ENCODE measurements at places on chromosomes 6 and 20.

GRCh38 chr20:7240490-7240889 is 473.0 kb downstream of the BMP2 start:
- DNase-seq = no peak

DNA sequence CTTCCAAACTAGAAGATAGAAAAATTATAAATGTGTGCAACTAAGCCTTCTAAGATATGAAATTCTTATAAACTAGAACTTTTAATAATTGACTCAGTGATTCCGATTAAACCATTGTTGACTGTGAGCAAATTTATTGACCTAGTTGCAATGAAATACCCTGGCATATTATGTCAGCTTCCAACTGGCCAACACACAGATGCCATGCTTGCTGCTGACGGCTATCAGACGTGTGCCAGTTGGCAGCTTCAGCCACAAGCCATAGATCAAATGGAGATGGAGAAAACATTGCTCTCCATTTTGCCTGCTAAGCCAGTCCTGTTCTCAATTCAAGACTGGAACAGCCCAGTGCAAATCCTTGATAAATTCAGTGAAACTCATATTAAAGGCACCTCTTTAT is 101.7 kb upstream of the HDGFL1 start:
- no peak for DNase-seq

DNA sequence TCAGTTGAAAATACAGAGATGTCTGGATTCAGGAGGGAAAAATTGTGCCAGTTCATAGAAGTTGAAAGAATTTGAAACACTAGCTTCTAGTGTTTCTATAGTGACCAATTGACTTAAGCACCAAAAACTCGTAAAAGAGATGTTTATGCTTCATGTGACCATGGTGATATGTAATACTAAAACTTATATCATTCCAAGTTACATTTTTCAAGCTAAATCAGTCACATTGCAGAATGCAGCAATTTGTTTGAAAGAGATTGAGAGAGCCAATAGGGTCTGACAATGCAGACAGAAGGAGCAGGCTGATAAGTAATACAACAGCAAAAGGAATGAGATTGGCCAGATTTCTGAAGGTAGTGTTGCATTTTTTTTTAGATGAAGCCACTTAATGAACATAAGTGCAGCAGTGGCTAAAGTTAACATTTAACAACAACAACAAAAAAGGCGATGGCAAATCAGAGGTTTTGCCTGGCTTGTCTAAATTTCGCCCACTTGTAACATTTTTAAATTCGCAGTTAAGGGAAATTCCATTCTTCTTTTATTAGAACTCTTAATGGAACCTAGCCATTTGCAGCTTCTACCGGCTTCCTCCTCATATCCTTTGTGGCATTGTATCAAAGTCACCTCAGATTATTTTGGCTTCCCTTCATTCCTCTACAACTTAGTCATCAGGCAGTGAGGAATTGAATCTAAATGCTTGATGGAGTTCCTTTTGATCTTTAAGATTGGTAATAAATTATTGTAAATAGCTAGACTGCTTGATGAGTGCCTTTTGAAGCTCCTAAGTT is 484.0 kb upstream of the SOX4 start:
- DNase-seq = no peak

DNA sequence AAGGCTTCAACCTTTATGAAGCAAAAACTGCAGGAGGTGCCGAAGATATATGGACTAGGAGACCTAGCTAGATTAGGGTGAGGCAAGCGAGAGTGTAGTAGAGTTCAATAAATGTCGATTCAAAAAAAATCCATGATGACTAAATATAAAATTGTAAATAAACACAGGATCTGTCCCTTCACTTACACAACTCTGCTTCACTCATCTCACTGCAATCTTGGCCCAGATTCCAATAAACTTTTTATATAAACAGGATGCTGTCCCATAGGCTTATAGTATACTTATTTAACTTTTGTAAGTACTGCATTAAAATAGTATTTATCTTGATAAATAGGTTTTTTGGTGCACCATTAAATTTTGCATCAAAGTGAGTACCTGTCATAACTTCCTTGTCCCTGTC is 648.4 kb upstream of the NRSN1 start:
- no peak for DNase-seq

DNA sequence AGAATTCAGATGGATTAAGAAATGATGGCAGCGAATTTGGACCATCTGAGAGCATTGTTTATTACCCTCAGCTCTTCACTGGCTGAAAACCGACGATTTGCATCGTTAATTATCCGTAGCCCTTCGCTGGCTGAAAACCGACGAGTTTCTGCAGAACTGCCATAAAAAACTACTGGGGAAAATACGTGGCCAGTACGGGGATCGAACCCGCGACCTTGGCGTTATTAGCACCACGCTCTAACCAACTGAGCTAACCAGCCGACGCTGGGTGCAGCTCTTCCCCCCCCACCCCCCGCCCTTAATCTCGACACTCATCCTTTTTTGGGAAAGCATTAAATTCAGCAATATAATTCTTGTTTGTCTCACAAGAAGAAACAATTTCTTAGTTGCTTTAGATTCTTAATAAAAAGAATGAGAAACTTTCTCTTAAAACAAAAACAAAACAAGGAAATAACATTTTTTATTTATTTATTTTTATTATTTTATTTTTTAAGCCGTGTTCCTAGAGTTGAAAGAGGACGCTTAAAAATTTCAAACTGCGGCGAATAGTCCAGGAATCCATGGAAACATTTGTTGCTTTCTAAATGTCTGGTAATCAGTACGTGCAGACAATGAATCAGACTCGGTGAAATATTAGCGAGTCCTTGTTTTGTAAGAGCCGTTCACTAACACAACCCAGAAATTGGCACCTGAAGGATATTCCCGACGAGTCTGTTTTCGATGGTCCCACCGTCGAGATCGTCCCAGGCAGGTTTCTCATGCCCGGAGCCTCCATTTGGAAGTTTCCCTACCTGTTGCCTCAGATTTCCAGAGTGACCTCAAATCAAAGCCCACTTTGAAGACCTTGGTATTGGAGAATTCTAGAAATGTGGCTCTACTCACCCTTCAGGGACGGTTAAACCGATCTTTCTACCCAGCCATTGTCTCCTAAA is 27.8 kb downstream of the PRSS16 start:
- DNase-seq = no peak

- DNase-seq = no peak
These were observed 11.8 kb upstream of the MAP1LC3A start for GRCh38 chr20:34546751-34547181.

DNA sequence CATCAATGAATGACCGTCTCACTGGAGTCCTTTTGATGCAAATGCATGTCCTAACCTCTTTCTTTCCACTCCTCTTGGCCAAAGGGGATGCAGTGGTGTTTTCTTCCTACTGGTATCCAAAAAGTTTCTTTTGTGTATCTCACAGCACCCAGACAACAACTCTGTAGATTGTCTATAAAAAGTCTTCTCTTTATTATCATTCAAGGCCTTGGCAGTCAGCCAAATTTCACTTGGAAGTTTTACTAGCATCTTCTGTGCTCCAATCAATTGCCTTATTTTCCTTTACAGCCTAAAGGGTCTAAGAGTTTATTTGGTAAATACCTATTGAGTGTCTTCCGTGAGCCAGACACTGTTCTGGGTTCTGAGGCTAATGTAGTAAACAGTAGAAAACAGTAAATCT is 150.2 kb upstream of the RNF217 start:
- DNase-seq = no peak

GRCh38 chr6:106533054-106533453 is 96.2 kb downstream of the RTN4IP1 start:
- no peak for DNase-seq

GRCh38 chr6:101516578-101516977 is 123.1 kb downstream of the GRIK2 start:
- no peak for DNase-seq

DNA sequence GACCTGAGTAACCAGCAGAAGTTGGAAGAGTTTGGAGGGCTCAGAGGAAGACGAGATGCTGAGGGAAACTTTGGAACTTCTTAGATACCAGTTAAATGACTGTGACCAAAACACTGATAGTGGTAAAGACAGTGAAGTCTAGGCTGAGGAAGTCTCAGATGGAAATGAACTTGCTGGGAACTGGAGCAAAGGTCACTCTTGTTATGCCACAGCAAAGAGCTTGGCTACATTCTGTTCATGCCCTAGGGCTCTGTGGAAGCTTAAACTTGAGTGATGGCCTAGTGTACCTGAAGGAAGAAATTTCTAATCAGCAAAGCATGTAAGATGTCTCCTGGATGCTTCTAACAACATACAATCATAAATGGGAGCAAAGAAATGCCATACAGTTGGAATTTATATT is 24.7 kb downstream of the WDR27 start:
- DNase-seq = no peak

GRCh38 chr6:157488716-157489118 is 107.7 kb downstream of the ZDHHC14 start:
- DNase-seq = no peak

- no peak for DNase-seq
These were observed 83.3 kb upstream of the BHLHE23 start for GRCh38 chr20:63090052-63090451.

GRCh38 chr20:5078399-5078958 is 41.3 kb downstream of the PCNA start:
- peak; percentile 97 for DNase-seq

GRCh38 chr6:16600701-16601100 is 160.6 kb downstream of the ATXN1 start:
- DNase-seq = no peak

DNA sequence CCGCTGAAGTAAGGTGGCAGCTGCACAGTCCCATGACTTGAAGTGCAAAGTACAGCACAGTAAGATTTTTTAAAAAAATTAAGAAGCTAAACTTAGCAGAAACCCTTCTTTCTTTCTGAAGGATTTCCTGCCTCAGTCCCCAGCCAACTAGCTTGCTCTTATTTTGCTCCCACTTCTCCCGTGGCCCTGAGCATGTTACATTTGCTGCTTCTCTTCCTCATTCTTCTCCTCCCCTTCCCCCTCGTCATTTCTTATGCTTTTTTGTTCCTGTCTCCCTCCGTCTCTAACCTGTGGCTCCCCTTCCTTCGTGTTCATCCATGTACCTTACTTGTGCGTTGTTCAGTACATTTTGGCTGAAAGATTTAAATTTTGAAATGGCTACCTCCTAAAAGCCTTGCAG is 123.0 kb downstream of the SASH1 start:
- DNase-seq = no peak

GRCh38 chr20:48609491-48609978 is 218.3 kb downstream of the PREX1 start:
- DNase-seq = peak; percentile 15

GRCh38 chr20:17816804-17817587 is 117.2 kb downstream of the BANF2 start:
- DNase-seq = no peak

GRCh38 chr6:14734052-14734415 is 511.8 kb upstream of the JARID2 start:
- DNase-seq = no peak

- DNase-seq = no peak
These were observed 650 bp downstream of the DCBLD1 start for GRCh38 chr6:117483004-117483644.

- DNase-seq = no peak
These were observed 7.3 kb downstream of the DNTTIP1 start for GRCh38 chr20:45798935-45799642.

GRCh38 chr6:74434171-74434570 is 738.2 kb downstream of the CD109 start:
- DNase-seq = no peak

DNA sequence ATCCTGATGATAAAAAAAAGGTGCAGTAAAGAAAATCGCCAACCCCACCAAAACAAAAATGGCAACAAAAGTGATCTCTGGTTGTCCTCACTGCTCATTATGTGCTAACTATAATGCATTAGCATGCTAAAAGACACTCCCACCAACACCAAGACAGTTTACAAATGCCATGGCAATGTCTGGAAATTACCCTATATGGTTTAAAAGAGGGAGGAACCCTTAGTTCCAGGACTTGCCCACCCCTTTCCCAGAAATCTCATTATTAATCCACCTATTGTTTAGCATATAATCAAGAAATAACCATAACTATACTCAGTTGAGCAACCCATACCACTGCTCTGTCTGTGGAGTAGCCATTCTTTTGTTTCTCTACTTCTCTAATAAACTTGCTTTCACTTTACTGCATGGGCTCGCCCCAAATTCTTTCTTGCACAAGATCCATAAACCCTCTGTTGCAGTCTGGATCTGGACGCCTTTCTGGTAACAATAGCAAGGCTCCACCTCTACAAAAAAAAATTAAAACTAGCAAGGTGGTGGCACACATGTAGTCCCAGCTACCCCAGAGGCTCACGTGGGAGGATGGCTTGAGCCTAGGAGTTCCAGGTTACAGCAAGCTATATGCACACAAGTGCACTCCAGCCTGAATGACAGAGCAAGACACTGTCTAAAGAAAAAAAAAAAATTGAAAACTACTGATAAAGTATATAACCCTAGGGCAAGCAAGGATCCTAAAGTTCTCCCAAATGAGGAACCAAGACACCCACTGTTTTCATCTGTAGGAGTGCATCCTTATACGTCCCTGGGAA is 278.8 kb upstream of the JARID2 start:
- DNase-seq = no peak

GRCh38 chr20:52429029-52429428 is 237.4 kb upstream of the ZFP64 start:
- DNase-seq = no peak

DNA sequence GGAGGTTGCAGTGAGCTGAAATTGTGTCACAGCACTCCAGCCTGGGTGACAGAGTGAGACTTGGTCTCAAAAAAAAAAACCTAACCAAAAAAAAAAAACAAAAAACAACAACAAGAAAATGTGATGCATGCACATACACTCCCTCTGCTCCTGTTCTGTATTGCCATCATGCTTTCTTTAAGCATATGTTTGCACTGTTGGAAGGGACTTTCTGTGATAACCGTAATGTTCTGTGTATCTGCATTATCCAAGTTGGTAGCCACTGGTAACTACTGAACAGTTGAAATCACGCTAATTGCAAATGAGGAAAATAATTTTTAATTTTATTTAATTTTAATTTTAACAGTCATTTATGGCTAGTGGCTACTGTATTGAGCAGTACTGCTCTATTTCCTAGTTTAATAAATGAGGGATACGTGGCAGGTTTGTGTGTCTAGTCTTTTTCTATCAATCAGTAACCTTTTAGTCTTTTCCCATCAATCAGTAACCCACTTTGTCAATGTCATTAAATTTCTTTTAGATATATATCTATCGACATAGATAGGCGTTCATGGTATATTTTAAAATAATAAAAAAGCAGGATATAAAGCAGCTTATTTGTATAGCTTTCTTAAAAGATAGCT is 135.6 kb downstream of the ASCC3 start:
- DNase-seq = no peak

DNA sequence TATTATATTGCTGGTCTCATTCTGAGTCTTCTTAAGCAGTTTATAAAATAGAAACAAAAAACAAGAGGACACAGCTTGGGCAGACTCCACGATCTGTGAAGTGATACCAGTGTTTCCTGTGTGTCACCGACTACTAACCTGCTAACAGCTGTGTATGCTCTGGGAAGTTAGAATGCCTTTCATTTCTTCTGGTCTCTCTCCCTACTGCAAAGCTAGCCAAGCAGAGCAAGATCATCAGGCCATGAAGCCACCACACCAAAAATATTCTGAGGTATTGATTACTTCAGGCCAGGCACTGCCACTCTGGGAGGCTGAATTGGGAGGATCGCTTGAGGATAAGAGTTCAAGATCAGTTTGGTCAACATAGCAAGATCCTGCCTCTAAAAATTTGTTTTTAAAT is 46.9 kb upstream of the SMIM29 start:
- DNase-seq = peak; percentile 86

Measured in GM12864 (cell line).